ENCODE measurements at places on chromosomes 7 and 10.

DNA sequence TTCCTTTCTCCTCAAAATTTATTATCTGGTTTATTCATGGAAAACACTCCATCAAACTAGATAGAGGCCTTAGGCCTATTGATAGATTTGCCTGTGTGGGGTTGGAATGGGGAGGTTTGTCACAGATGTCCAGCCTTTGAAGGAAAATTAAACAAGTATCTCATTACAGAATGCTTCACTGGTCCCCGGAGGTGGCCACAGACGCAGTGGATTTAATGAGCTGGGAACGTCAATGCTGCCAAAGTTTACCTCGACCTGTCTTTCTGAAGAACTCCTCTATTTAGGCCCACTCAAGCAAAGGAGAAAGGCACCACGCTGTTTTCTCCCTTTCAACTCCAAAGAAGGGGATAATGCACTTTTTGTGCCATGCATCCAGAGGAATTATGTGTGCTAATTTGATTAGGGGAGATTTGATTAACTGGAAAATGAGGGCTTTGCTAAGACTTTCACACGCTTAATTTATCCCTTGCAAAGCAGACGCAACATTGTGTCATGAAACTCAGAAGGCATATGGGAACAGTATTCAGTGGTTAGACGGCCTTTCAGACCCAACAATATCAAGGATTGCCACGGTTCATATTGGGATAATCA lies 558.8 kb upstream of the GALNT17 start:
- no peak for DNase-seq

DNA sequence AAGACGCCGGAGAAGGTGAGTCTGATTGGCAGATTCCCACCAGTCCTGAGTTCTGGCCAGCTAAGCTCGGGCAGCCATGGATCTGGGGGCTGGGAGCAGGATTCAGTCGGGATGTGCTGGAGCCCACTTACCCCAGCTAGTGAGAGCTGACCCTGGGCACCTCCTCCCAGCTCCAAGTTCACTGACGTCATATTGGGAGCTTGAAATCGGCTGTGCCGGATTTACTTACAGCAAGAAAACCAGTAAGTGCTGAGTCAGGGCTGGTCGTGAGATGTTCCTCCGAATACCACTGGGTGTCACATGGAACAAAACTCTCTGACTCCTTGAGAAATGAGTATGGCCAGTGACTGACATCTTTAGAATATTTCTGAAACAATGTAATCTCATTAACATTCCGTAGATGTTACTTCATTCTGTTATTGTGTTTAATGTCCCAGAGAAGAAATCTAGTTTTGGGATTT lies 621.2 kb downstream of the SDK1 start:
- DNase-seq: peak; percentile 80

GRCh38 chr7:155663937-155664336 lies 19.5 kb downstream of the RBM33 start:
- no peak for DNase-seq

- no peak for DNase-seq
Observed at GRCh38 chr10:104084482-104085142, 1.1 kb downstream of the COL17A1 start.

Data from right atrium auricular region (tissue), 2 donors.